Tongue (tissue), 3 donors: ENCODE measurements at places on chromosomes 11 and 22. TPM values are rescaled to one million over a fixed set of nuclear protein-coding genes. Genes with fewer than 3 reads are reported as not detected.

GRCh38 chr11:27184458-27185312 is 144.1 kb downstream of the BBOX1 start:
- no peak for DNase-seq

DNA sequence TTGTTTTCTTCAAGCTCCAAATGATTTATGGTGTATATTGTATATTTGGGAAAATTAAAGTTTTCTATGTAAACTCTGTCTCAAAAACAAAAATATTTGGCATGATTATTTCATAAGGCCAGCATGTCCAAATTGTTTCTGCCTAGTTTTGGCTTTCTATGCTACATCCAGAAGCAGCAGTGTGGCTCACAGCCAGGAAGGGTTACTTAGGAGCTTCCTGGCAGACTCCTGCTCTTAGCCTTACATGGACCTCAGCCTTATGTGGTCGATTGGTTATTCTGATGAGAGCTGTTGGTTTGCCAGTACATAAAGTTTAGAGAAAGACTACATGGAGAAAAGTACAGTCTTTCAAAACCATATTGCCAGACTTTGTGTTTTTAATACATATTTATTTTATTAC is 297.7 kb upstream of the FAT3 start:
- DNase-seq = peak; percentile 43

GRCh38 chr22:41857155-41857859 is 24.4 kb downstream of the SREBF2 start:
- peak; percentile 58 for DNase-seq

DNA sequence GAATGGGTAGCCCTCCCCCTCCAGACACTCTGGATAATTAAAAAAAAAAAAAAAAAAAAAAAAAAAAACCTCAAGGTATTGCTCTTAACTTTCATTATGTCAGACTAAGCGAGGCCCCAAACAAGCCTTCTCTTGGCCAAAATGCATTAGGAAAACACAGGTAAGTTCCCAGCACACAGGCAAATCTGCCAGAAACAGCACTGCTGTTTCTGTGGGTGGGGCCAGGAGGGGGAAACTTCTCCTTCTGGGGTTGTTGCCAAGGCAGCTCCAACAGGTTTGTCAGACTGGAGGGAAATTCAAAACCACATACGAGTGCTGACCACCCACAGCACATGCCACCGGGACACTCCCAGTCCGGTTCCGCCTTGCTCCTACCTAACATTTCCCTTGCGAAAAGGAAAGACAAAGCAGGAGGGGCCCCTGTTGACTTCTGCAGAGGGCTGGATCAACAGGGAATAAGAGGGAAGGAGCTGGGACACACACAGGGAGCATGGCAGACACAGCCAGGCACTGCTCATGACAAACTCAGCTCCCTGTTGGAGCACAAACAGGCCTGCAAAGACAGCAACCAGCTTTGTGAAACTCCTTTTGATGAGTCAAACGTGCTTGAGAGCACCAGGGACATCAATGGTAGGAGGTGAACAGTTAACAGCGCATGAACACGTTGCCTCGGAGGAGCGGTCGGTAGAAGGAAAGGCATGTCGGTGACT is 55.0 kb downstream of the MYH9 start:
- peak; percentile 90 for DNase-seq

GRCh38 chr11:3929232-3929631 is 73.8 kb downstream of the STIM1 start:
- DNase-seq = no peak

DNA sequence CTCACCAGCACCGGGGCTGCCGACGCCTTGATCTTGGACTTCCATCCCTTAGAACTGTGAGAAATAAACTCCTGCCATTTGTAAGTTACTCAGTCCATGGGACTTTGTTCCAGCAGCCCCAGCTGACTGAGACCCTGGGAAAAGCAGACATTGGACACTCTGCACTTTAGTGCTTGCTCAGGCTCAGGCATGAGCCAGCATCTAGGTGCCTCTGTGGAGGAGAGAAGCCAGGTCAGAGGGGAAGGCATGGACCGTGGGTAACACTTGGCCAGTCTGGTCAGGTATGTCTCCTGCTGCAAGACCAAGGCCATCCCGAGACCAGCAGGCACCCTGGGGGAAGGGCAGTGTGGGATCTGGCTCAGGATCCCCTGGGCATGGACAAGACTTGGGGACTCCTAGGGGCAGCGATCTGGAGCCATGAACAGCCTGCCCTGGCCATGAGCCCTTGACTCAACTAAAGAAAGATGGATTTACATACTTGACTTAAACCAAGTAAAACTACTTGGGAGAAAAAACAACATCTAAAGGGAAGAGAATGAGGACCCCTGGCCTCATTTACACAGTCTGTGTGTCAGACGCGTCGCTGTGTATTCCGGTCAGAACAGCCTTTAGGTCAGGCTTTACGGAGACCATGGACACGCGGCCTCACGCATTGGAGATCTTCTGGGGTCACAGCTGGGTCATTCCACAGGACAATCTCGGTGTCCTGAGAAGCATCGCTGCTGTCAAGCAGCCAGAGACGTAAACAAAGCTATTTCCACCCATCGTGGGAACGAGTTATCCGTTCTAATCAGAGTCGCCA is 497.1 kb downstream of the BRD1 start:
- DNase-seq = no peak

DNA sequence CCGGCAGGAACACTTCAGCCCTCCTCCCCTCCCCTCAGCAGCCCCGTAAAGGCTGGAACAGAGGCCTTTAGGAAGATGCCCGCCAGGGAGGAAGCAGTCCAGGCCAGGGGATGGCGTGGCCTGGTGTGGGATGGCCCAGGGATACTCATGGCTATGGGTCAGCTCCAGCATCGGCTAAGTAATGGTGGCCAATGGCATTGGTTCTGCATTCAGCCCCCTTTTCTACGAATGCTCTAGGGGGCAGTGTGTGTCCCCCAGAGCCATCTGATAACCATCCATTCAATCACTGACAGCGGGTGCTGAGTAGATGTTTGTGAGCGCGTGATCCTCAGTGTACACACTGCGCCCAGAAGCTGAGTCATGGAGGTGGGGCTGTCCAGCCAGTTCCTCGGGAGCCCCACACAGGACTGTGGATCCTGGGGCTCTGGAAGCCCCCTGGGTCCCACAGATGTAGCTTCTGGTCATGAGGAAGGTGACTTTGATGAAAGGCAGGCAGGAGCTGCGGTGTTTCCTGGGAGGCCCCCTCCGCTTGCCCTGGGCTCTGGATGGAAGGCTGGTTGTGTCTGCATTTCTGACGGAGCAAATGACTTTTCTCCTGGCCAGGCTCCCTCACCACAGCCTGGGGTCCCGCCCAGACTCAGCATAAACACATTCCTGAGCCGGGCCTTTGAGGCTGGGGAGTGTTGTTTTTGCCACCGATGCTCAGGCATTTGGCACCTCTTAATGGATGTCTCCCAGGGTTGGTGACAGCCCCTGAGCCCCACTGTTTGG is 46.5 kb downstream of the FBLN1 start:
- peak; percentile 51 for DNase-seq

DNA sequence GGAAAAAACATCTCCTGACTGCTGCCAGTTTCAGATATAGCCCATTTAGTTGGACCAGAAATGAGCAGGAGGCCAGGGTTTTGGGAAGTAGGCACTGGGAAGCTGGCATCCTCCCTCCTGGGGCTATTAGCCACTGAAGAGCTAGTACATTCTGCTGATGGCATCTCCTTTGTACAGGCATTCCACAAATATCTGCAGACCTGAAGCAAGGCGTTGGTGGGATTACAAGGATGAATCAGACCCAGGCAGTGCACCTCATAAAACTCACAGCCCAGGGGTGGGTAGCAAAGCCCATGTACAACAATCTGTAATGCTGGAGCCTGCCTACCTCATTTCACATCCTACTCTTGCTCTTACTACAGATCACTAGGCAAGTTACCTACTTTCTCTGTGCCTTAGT is 27.5 kb upstream of the POU2AF1 start:
- no peak for DNase-seq

GRCh38 chr11:119491753-119492510 is 69.0 kb upstream of the THY1 start:
- DNase-seq = no peak

GRCh38 chr11:131924001-131924400 is 553.6 kb downstream of the NTM start:
- DNase-seq = no peak

GRCh38 chr11:11400635-11401232 is 47.7 kb upstream of the CSNK2A3 start:
- no peak for DNase-seq

GRCh38 chr11:559712-560304 is 730 bp downstream of the LMNTD2 start:
- no peak for DNase-seq

DNA sequence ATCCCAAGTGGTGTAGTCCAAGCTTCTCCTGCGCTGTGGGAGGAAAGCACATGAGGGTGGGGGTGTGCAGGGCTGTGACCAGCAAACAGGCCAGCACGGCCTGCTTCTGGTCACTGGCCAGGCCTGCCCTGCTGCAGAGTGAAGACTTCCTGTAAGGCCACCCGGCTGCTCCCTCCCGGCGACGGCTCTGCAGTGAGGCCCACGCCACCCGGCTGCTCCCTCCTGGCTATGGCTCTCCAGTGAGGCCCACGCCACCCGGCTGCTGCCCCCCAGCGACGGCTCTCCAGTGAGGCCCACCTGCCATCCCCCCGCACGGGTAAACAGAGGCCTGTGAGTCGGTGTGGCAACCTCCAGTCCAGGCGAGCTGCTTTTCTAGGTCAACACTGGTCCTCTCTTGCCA is 31.4 kb upstream of the BRSK2 start:
- peak; percentile 14 for DNase-seq

- DNase-seq = no peak
These were observed 103.7 kb downstream of the GAB2 start for GRCh38 chr11:78313898-78314297.

- no peak for DNase-seq
These were observed 798.5 kb downstream of the DLG2 start for GRCh38 chr11:84828616-84829015.

GRCh38 chr22:19357270-19358105 is 66.0 kb upstream of the CLTCL1 start:
- DNase-seq = no peak

GRCh38 chr11:114472661-114473060 is 33.4 kb downstream of the REXO2 start:
- no peak for DNase-seq

DNA sequence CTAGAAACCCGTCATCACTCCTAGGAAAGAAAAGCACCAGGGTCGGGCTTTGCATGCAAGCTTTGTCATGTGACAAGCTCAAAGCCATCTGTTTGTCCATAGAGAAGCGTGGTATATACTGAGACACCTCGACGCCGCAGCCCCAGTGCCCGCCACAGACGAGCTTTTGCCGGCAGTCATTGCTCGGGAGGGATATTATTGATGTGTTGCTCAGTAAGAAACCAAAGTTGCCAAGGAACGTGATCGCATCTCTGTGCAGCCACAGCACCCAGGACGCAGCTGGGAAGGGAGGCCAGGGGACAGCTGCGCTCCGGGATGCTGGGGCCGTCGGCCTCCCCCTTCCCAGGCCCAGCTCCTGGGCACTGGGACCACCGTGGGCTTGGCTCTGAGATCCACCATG is 89.5 kb upstream of the KCNQ1OT1 start:
- peak; percentile 31 for DNase-seq

GRCh38 chr22:33056690-33057089 is 1.5 kb downstream of the SYN3 start:
- no peak for DNase-seq

DNA sequence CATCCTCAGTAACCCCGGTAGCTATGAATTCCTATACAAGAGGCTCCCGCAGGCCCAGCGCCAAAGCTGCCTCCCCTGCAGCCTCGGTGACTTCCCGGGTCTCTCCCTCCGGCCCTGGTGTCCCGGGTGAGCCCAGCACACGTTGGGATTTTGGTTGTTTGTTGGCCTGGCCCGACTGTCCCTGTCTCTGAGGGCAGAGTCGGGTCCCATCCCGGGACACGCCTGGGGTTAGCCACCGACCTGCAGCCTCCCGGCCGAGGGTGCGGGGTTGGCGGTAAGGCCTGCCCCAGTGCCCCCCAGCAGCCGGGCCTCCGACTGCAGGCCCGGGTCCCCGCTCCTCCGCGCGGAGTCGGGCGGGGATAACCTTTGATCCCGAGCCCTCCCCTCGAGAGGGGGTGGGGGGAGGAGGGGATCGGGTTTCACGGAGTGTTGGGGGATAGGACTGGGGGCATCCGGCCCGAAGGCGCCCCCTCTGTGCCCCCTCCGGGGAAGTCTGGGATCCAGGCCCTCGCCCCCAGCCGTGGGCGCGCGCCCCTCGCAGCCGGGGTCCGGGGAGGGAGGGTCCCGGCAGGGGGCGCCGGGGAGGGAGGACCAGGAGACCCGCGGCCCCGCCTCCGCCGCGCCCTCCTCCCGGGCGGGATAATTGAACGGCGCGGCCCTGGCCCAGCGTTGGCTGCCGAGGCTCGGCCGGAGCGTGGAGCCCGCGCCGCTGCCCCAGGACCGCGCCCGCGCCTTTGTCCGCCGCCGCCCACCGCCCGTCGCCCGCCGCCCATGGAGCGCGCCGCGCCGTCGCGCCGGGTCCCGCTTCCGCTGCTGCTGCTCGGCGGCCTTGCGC is at the start of gene FBLN1:
Gene FBLN1, plus strand, starts transcription at position 669 of the 835 bp plus-strand sequence. Its CDS starts 103 bp downstream, at position 772.
- DNase-seq = peak; percentile 84

GRCh38 chr22:38882972-38883622 is 11.1 kb upstream of the CBX6 start:
- peak; percentile 18 for DNase-seq

- peak; percentile 81 for DNase-seq
These were observed 82.6 kb downstream of the RAB30 start for GRCh38 chr11:82988936-82989627.

DNA sequence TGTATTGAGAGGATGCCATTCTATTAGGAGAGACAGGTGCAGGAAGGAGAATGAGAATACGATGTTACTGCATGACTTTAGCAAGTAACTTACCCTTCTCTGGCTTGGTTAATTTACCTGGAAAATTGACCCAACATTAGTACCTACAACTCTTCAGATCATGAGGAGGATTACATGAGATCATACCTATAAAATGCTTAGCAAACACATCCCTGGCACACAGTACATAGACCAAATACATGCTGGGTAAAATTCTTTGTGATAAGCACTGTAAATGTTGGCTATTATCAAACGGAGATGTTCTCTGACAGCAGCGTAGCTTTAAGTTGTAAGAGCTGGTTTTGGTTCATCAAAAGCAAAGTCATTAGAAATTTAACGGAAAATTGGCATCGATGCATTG is 28.8 kb downstream of the LARGE1 start:
- no peak for DNase-seq

MMP12 gene
- not detected for total RNA-seq

TNRC6B gene
- 55.0 TPM for total RNA-seq

TMPRSS4 gene
- total RNA-seq = 7.0 TPM

SLC25A18 gene
- total RNA-seq = not detected

NPAS4 gene
- 1.4 TPM for total RNA-seq

HTR3B gene
- total RNA-seq = not detected

F2 gene
- total RNA-seq = not detected

EIF3F gene
- total RNA-seq = 154 TPM

BACE1 gene
- total RNA-seq = 29.1 TPM

DDI1 gene
- total RNA-seq = not detected

RIMBP3C gene
- total RNA-seq = not detected

SNRPD3 gene
- 169 TPM for total RNA-seq

NAGA gene
- total RNA-seq = 27.1 TPM
